Neuronal stem cell (in vitro differentiated cells): ENCODE measurements at places on chromosomes 4 and X.

- DNase-seq: no peak
Measured at GRCh38 chr4:102817613-102818268, 9.6 kb downstream of the UBE2D3 start.

- no peak for DNase-seq
Measured at GRCh38 chrX:47191331-47191730, 2.3 kb upstream of the UBA1 start.

- no peak for DNase-seq
Measured at GRCh38 chrX:20664131-20664530, 397.4 kb upstream of the RPS6KA3 start.

GRCh38 chr4:57154191-57154590 lies 44.0 kb upstream of the IGFBP7 start:
- no peak for DNase-seq

GRCh38 chr4:188242041-188242440 lies 102.8 kb downstream of the TRIML1 start:
- no peak for DNase-seq

GRCh38 chr4:85826060-85826678 lies 351.2 kb downstream of the ARHGAP24 start:
- peak; percentile 30 for DNase-seq

- no peak for DNase-seq
Measured at GRCh38 chrX:129777218-129778030, 2.3 kb upstream of the SASH3 start.
